Activated CD4-positive, alpha-beta T cell treated with anti-CD3 and anti-CD28 coated beads, Interleukin-2, amount 50 U/mL, for 4 hours (primary cell): ENCODE measurements at places on chromosomes 5 and 9.

DNA sequence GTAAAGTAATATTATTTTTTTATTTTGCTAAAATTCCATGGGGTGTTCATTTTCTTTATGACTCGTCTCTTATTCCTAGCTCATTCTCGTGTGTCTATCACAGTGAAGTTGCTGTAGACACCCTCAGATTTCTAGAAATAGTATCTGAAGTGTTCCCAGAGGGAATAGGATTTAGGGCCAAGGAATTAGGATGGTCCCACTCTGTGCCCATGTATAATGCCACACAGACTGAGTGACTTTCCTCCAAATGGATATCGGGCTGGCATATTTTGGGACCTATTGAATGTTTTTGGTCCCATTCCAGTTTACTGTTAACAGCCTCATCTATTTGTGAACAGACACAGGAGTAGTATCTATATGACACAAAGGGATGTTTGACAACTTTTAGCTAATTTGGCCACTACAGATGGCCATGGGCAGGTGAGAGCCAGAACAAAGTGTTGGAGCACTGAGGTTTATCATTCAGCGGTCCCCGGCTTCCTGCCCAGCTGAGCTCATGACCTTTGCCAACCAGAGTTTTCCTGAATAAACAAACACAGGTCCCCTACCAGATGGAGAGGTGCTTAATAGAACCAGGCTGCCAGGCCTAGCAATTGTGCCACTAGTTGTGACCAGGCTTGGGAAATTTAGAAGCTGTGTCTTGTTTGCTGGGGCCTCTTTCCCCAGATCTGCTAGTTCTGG is 46.9 kb downstream of the MAP1B start:
- no peak for DNase-seq

- DNase-seq, result no peak
Observed at GRCh38 chr5:55993013-55993412, 1.8 kb downstream of the IL6ST start.

DNA sequence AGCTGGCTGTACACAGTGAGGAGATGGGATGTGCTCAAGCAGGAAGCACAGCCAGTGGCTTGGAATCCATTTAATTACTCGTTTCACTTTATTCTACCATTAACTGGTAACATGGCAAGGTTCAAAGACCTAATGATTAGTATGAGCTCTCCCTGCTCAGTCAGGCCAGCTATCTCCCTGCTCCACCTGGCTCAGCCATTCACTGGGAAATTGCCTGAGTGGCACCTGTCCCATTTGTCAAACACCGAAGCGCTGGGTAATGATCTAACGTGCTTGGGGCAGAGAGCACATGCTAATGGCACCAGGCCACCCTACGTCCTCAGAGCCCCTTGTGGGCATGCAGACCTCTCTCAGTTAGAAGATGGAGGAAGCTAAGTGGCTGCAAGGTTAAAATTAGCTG is 162.2 kb downstream of the TTLL11 start:
- no peak for DNase-seq

GRCh38 chr5:53110156-53110555 is 599 bp upstream of the MOCS2 start:
- DNase-seq, result no peak

GRCh38 chr9:115671963-115672305 is 481.7 kb upstream of the PAPPA start:
- no peak for DNase-seq

- no peak for DNase-seq
Observed at GRCh38 chr5:142529626-142530278, 156.1 kb downstream of the FGF1 start.

DNA sequence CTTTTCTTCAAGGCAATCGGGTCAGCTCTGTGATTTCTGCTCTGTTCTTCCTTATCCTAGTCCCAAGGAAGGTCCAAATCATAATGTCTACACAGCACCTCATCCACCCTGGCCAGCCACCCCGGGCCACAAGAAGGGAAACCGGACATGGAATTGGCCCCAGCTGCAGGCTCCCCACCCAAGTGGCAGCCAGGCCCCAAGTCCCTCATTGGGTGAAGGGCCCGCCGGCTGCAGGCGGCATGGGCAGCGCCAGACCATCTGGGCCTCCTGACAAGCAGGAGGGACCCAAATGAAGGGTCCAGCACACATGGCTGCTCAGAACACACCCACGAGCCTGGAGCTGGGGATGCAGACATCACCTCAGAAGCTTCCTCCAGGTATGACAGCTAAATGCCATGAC is 33.7 kb downstream of the BICD2 start:
- no peak for DNase-seq

DNA sequence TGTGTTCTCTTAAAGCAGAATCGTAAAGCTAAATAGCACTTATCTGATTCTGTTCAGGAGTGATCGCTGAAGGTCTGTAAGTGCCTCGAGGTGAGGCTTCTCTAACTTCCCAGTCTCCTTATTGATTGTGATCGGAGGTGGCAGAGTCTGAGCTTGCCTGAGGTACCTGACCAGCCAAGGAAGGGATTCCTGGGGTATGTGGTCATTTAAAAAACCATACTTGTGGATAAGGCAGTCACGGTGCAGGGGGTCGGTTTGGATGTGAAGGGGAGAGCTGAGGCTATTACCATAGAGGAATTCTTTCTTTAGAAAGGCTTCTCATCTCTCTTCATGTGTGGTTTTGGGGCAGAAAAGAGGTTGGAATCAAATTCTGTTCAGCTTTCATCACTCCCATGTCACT is 193.7 kb downstream of the TLE4 start:
- DNase-seq, result no peak

DNA sequence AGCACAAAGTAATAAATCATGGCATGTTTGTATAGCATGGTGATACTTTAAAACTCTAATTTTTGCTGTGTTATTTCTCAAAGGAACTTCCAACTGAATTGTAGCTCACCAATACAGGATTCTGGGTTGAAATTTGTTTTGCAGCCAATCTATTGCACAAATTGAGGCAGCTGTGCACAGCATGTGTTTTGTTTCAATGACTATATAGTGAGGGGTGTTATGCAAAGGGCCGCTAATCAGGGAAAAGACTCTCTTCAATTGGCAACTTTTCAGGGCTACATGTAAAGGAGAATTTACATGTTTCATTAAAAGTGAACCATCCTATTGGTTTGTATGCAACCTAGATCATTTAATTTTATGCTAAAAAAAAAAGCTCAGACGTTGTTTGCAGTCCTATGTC is 44.6 kb downstream of the PLPPR1 start:
- DNase-seq, result no peak

DNA sequence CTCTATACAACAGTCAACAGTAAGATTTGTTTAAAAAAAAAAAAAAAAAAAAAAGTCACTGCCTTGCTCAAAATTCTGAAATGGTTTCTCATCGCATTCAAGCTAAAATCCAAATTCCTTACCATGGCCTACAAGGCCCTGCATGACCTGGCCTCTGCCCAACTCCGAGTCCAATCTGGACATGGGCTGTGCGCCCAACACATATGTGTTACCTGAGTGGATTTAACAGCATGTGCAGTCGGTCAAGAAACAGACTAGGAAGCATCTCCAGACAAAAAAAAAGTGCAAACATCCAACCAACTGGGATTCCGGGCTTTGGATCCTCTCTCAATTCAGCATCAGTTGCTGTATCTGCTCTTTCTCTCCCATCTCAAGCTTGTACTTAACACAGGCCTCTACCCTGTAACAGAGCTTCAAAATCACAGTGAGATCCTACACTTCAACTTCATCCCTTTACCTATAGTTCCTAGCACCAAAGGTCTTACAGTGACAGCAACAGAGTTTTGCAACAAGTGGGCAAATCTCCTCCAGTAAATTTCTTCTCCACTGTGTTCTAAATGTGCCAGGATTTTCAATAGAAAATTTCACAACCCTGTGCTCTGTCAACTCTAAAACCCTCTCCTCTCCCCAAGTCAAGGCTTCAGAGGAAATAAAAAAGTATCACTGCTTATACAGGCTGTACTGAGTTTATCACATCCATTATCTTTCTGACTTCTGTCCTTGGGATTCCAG is 19.6 kb downstream of the ZNF608 start:
- DNase-seq, result no peak

DNA sequence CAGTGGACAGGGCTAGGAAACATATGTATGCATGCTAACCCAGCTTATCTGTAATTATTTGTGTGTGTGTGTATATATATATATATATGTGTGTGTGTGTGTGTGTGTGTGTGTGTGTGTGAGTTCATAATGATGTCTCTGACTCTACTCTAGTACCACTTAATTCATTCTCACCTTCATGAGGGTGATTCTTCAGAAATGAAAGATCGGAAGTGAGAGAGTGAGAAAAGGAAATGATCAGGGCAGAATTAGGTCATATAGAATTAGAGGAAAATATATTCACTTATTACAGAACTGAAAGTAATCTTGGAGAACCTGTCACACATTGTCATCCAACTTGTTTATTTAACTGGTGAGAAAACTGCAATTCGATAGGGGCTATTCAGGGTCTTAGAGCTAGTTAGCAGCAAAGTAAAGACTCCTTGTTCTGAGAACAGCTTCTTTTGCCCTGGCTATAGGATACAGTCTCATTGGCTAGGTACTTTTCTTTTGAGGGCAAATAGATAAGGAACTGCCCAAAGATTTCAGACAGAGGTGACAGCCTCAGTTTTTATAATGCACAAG is 58.8 kb downstream of the C9orf153 start:
- no peak for DNase-seq

GRCh38 chr5:143521141-143521540 is 117.7 kb upstream of the NR3C1 start:
- no peak for DNase-seq

- DNase-seq, result no peak
Observed at GRCh38 chr9:116333254-116333653, 179.7 kb downstream of the PAPPA start.

GRCh38 chr9:112887381-112887780 is 3.3 kb downstream of the SLC46A2 start:
- no peak for DNase-seq

- DNase-seq, result no peak
Observed at GRCh38 chr5:109298794-109299193, 111.0 kb downstream of the PJA2 start.

- no peak for DNase-seq
Observed at GRCh38 chr5:7426284-7426683, 30.3 kb downstream of the ADCY2 start.

DNA sequence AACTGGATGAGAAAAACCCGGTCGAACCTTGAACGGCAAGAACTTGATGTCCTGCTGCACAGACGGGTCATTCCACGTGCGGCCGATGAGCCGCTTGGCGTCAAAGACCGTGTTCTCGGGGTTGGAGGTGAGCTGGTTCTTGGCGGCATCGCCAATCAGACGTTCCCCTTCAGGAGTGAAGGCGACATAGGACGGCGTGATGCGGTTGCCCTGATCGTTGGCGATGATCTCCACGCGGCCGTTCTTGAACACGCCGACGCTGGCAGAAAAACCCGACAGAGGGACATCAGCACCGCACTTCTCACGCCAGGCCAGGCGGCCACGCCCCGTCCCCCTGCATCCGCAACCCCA is 519 bp downstream of the HSPA5 start:
- DNase-seq, result peak; percentile 16

DNA sequence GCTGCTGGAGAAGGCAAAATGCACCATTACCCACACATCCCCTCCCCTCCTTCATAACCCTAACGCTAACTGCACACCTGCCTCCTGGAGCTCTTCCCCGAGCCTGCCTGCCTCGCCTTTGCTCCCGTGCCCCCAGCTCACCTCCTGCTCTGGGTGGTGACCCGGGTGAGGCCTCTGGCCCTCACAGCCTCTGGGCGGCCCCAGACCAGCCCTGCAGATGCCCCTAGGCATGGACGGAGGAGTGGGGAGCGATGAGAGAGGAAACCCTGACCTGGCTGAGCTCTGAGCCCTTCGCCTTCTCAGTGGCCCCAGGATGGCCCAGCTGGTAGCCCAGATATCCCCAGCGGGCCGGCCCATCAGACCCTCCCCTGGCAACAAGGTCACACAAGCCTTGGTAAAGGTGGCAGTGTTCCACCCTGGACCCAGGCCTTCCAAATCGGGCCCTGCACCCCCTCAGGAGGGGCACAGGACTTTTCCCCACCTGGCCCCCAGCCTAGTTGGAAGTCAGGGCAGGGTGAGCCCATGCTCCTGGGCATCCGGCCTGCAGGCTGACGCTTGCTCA is 14.5 kb upstream of the CAMSAP1 start:
- no peak for DNase-seq
